ENCODE measurements at places on chromosomes 3 and 15.

GRCh38 chr3:160667452-160667851 lies 9.5 kb upstream of the ARL14 start:
- no peak for DNase-seq

- DNase-seq, result no peak
Measured at GRCh38 chr3:169305460-169305859, 358.1 kb downstream of the MECOM start.

GRCh38 chr15:45776772-45777171 lies 141.9 kb downstream of the SQOR start:
- DNase-seq, result no peak

GRCh38 chr15:68213991-68214837 lies 9.1 kb upstream of the CALML4 start:
- no peak for DNase-seq

GRCh38 chr3:47362701-47363100 lies 18.1 kb upstream of the PTPN23 start:
- no peak for DNase-seq

GRCh38 chr3:163838769-163839168 lies 1239.5 kb downstream of the SI start:
- DNase-seq, result no peak

DNA sequence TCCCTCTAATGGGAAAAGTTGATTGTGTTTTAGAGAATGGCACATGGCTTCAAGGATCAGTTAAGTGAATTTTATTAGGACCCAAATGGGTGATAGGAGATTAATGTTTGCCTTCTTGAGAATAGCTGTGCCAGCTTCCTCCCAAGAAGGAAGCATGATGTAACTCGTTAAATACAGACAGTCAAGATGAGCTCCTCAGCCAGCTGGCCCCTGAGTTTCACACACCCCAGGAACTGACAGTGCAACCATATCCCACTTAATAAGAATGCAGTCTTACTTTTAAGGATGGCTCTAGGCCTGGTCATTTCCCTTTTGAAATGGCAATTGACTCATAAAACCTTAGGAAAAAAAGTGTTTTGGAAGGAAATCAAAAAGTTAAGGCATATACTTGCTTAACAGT lies 472.8 kb upstream of the KCNMB2 start:
- no peak for DNase-seq

DNA sequence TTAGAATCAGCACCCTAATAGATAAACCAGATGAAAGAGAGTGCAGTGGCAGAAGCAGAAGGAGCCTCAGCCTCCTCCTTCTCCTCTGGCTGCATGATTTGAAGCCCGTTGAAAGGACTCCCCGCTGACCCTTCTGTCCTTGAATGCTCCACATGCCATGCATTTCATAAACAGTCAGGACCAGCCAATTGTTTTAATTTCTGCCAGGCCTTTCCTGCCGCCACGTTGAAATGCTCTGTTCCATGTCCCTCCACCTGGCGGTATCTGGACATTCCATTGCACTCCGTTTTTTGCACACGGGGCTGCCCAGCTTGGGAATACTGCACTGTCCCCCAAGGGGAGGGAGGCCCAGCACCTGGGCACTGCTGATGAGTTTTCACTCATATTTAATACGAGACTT lies 35.2 kb upstream of the GLCE start:
- no peak for DNase-seq
